Stimulated activated CD8-positive, alpha-beta memory T cell treated with anti-CD3 and anti-CD28 coated beads, Interleukin-15, amount 100 ng/mL, for 1 hour (primary cell): ENCODE measurements at places on chromosomes 12 and 14.

- DNase-seq, result no peak
These were observed 1.1 kb downstream of the HDAC7 start for GRCh38 chr12:47818467-47819137.

- no peak for DNase-seq
These were observed 2.6 kb downstream of the RTL1 start for GRCh38 chr14:100900837-100901390.

DNA sequence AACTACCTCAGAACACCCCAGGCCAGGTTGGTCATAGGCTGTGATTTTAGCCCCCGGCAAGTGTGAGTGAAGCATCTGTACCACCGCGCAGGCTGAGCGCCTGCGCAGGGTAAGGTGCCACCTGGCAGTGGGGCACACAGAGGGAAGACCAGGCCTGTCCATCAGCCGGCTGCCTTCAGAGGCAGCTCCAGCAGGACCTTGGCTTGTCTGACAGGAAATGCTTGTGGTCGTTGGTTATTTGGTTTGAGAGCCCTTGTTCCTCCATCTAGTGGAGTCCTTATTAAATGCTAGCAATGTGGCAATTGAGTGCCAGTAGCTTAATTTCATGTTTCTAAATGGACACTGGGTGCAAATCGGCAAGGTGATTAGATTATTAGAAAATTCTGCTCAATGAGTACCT is 27.5 kb downstream of the SLC25A29 start:
- DNase-seq, result no peak

- no peak for DNase-seq
These were observed 942 bp downstream of the SYT1 start for GRCh38 chr12:78865516-78865915.

GRCh38 chr14:82075566-82075965 is 541.9 kb upstream of the SEL1L start:
- no peak for DNase-seq

DNA sequence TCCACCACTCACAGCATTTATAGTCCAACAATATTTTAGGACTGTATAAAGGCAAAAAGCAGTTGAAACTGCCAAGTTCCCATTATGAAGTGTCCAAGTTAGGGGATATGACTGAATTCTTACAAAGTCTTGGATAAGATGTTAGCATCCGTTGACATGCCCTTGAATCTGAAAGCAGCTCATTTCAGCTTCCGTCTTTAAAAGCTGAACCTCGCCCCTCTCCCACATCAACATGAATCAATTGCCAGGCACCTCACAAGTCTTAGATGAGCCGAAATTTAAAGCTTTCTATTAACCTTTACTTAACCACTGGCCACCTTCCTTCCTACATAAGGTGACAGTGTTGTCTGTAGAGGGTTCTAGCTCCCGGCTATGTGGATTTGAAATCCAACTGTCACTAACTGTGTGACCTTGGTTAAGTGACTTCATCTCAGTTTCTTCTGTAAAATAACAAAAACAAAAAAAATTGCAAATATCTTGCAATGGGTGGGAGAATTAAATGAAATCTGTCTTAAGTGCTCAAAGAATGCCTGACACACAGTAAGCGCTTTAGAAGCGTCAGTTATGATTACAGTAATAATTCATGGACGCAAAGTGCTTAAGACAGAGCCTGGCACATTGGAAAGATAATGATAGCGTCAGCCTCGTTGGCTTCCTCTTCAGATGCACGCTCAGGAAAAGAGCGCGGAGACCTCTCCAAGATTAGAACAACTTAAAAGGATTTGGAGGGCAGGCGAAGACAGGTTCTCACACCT is 1.2 kb downstream of the PPP1CC start:
- no peak for DNase-seq
